Stimulated activated CD8-positive, alpha-beta memory T cell treated with anti-CD3 and anti-CD28 coated beads, Interleukin-7, amount 100 ng/mL, for 24 hours (primary cell): ENCODE measurements at places on chromosomes 1 and 21.
A peak's percentile ranks its signal among the peaks of the same experiment; 100 is the strongest.

DNA sequence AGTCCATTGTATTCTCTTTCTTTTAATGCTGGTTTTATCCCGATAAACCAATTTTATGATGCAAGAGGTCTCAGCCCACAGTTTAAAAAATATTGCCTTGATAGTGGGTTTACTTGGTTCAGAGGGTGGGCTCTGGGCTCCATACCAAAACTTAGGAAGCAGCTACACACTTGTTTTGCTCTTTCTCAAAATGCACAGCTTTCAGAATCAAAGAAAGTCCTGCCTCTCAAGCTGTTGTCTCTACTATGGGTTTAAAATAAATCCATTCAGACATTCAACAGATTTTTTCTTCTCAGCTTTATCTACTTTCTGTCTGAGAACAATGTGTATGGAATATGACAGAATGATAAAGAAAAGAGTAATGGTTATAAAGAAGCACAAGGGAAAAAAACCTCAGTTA, 14.8 kb upstream of the HHAT start:
- DNase-seq = no peak

GRCh38 chr1:234331507-234331906, 41.7 kb upstream of the COA6 start:
- DNase-seq = no peak

DNA sequence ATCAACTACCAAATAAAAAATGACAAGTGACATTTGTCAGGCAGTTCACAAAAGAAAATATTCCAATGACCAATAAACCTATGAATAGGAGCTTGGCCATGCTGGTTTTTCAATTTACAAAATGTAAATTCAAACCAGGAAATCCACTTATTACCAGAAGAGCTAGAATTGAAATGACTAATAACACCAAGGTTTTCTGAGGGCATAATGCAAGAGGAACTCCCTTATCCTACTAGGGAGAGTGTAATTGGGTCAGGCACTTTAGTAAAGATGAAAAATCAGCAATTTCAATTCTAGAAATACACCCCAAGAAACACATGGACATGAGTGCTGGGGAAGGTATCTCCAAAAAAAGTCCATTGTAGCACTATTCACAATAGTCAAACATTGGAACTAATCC, 16.7 kb upstream of the TIAM1 start:
- DNase-seq = no peak

GRCh38 chr1:42442662-42443061, 13.2 kb downstream of the ZMYND12 start:
- no peak for DNase-seq

DNA sequence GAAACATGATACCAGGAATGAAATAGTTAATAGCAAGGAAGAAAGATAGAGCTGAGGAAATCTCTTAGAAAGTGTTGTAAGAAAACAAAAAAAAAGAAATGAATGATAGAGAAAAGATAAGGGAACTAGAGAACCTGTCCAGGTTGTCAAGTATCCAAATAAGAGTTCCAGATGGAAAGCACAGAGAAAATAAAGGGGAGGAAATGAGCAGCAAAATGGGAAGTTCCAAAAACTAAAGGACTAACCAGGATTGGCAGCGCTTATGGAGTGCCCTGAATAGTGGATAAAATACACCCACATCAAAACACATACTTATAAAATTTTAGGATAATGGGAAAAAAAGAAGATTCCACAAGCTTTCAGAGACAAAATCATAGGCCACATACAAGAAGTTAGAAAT, 55.2 kb downstream of the ARHGAP29 start:
- DNase-seq = no peak

DNA sequence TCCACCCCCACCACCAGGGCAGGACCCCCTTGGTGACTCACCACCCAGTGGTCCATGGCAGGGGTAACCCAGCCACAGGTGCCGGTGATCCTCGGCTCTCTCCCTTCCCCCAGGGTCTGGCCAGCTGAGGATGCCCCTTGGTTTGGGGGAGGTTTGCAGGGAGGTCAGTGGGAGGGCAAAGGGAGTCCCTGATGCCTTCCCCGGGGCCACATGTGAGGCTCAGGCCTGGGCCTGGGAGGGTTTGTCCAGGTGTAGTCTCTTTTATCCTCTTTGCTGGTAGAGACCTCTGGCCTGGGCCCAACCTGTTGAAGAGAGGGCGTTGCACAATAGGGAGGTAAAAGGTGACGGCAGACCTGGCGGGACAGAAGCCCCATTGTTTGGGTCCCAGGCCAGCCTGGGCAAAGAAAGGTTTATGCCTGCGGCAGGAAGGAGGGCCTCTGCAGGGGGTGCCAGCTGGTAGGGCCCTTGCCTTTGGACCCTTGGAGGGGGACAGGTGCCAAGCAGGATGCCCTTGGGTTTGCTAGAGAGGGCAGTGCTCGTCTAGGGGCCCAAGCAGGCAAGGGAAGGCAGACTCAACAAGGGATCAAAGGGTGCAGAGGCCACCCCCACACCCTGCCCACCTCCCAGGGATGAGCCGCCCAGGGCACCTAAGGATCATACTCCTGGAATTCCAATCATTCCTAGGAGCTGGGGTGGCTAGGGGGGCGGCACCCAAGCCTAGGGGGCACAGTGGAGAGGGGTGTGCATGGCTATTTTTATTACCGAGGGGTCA, 760 bp upstream of the TINAGL1 start:
- DNase-seq = no peak

GRCh38 chr1:61472876-61473275, 252.1 kb downstream of the TM2D1 start:
- no peak for DNase-seq

DNA sequence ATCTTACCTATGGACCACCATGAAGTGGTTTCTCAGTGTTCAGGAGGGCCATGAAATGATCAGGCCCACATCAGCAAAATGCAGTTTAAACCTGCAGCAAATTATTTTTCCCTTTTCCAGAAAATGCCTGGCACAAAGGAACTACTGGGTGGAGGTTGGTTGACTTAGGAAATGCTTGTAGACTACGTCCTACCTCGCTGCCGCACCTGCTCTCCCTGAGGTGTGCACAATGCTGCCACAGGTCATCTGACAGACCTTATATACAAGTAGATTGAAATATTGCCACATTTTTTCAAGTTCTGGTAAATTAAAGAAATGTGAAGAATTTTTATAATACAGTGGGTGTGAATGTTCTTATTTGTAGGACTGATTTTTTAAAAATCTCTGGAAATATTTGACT, 166.7 kb upstream of the PDE4B start:
- DNase-seq = no peak

DNA sequence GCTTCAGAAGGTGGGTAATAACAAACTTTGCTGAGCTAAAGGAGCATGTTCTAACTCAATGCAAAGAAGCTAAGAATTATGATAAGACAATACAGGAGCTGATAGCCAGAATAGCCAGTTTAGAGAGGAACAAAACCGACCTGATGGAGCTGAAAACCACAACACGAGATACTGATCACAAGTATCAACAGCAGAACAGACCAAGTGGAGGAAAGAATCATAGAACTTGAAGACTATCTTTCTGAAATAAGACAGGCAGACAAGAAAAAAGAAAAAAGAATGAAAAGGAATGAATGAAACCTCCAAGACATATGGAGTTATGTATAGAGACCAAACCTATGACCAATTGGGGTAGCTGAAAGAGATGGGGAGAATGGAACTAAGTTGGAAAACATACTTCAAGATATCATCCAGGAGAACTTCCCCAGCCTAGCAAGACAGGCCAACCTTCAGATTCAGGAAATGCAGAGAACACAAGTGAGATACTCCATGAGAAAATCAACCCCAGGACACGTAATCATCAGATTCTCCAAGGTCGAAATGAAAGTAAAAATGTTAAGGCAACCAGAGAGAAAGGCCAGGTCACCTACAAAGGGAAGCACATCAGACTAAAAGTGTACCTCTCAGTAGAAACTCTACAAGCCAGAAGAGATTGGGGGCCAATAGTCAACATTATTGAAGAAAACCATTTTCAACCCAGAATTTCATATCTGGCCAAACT, 20.5 kb downstream of the CD84 start:
- no peak for DNase-seq

DNA sequence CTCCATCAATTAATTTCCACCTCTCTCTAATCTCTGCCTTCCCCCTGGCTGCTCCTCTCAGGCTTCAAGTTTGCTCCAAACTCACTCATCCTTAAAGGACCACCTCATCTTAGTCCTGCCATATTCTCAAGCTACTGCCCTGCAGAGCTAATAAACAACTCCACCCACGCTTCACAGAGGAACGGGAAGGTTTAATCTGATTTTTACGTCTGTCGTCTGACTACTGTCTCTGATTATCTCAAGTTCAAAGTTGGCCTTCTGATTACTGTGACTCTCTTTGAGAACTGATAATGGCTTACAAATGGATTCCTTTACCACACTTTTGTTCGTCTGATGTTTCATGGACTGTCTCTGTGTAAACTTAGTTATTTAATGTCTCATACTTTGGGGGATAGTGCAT, 7.6 kb upstream of the CPT2 start:
- DNase-seq = no peak

DNA sequence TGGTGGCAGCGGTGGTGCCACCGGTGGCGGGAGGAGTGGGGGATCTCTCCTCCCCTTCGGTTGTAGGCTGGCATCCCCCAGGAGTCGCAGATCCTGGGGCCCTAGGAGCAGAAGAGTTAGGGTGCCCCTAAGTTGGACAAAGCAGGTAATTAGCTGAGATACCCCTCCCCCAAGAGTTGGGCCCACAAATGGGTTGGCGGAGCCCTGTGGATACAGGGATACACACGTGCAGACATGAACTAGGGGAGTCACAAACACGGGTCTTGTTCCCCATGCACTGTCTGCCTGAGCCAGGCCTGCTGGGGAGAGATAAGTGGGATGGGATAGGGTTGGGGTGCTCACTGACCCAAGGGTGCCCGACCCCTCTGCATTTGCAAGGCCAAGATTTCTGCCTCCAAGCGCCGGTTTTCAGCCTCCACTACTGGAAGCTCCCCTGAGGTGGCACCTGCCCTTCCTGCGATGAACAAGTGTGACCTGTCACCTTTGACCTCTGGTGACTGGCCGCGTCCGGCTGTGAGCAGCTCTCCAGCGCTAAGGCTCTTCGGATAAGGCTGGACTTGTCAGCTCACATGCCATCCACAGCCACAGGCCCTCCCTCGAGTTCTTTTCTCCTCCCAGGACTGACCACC, 1.8 kb downstream of the CCDC17 start:
- DNase-seq = no peak

DNA sequence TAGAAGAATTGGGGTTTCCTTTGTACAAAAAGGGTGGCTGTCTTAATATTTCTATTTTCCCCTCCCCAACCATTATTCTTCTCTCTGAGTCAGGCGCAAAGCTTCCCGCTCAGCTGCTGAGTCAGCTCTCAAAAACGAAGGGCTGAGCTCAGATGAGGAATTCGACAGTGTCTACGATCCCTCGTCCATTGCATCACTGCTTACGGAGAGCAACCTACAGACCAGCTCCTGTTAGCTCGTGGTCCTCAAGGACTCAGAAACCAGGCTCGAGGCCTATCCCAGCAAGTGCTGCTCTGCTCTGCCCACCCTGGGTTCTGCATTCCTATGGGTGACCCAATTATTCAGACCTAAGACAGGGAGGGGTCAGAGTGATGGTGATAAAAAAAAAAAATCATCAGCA, 3.0 kb upstream of the TUFT1 start:
- no peak for DNase-seq

- peak; percentile 74 for DNase-seq
These were observed 6.4 kb upstream of the C1orf159 start for GRCh38 chr1:1122078-1122811.

DNA sequence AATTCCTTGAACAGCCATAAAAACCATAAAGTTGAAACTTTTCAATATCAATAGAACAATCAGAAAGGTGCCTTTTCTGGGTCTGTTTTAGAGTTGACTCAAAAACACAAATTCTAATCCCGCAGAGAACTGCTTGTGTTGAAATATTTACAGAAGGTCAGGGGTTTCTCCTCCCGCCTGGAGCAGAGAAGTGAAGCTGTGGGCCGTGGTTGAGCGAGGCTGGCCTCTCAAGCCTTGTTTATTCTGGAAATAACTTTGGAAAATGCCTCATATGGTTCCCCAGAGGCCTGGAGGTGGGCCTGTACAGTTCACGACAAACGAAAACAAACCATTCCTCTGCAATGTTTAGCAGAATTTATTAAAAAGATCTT, 90.8 kb upstream of the ERRFI1 start:
- no peak for DNase-seq

DNA sequence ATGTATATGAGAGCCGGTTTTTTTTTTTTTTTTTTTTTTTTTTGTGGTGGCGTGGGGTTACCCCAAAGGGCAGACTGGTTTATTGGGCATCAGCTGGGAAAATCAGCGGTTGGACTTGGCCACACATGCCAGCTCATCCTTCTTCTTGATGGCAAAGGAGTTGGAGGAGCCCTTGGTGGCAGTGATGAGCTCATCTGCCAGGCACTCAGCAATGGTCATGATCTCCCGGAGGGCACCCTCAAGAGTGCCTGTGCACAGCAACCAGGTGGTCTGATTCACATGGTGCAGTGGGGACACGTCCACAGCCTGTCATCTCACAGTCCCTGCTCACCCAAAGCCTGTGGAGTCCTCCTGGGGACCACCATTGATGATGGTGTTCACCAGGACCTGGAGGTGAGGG, 62.0 kb downstream of the MRPS6 start:
- DNase-seq = no peak
